ENCODE measurements at places on chromosomes 7 and 10. TPM values are rescaled to one million over a fixed set of nuclear protein-coding genes. Genes with fewer than 3 reads are reported as not detected.

The TFPI2 gene
- total RNA-seq: 0.79 TPM

The SEMA3D gene
- not detected for total RNA-seq

The TMEM236 gene
- total RNA-seq: 0.39 TPM

The TMEM130 gene
- total RNA-seq: not detected

The ATOH7 gene
- under 0.01 TPM for total RNA-seq

The GIMAP8 gene
- not detected for total RNA-seq

The SKIDA1 gene
- total RNA-seq: 7.5 TPM

The PCLO gene
- total RNA-seq: 2.1 TPM

The ODAD2 gene
- total RNA-seq: under 0.01 TPM

The ERVW-1 gene
- total RNA-seq: not detected

The ZNF467 gene
- 0.22 TPM for total RNA-seq

The CPED1 gene
- total RNA-seq: 0.39 TPM

The AGMO gene
- total RNA-seq: not detected

The RELN gene
- under 0.01 TPM for total RNA-seq

The HPSE2 gene
- not detected for total RNA-seq

The TRIM8 gene
- 69.0 TPM for total RNA-seq

The HHEX gene
- total RNA-seq: not detected

The SPDYE11 gene
- total RNA-seq: not detected

The CPA2 gene
- total RNA-seq: not detected

The FAM25A gene
- total RNA-seq: not detected
